Hepatic stellate cell (primary cell): ENCODE measurements at places on chromosomes 13 and 19.
A peak's percentile ranks its signal among the peaks of the same experiment; 100 is the strongest.

GRCh38 chr19:30069535-30070197 lies 127.6 kb downstream of the URI1 start:
- no peak for DNase-seq

- peak; percentile 99 for DNase-seq
Measured at GRCh38 chr19:4713384-4713951, 10.2 kb downstream of the DPP9 start.

DNA sequence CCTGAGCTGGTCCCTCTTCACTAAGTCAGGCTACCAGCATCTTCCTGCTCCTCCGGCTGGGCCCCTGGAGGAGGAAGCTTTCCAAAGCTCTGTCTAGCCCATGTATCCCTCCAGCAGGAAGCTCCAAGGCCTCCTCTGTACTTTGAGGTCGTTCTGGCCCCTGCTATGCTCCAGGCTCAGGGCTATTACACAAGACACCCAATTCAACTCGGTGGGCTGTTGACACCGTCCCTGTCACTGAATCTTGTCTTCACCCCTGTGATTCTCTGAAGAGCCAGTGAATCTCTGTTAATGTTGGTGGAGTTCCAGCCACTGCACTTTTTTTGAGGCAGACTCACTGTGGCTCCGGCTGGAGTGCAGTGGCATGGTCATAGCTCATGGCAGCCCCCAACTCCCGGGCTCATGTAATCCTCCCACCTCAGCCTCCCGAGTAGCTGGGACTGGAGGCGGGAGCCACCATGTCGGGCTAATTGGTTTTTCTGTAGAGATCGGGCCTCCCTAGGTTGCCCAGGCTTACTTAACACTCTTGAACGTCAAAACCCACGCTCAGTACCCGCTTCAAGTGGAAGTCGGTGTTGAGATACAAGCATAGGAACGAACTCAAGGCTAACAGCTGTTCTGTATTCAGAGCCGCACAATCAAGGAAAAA lies 512 bp upstream of the REX1BD start:
- no peak for DNase-seq

DNA sequence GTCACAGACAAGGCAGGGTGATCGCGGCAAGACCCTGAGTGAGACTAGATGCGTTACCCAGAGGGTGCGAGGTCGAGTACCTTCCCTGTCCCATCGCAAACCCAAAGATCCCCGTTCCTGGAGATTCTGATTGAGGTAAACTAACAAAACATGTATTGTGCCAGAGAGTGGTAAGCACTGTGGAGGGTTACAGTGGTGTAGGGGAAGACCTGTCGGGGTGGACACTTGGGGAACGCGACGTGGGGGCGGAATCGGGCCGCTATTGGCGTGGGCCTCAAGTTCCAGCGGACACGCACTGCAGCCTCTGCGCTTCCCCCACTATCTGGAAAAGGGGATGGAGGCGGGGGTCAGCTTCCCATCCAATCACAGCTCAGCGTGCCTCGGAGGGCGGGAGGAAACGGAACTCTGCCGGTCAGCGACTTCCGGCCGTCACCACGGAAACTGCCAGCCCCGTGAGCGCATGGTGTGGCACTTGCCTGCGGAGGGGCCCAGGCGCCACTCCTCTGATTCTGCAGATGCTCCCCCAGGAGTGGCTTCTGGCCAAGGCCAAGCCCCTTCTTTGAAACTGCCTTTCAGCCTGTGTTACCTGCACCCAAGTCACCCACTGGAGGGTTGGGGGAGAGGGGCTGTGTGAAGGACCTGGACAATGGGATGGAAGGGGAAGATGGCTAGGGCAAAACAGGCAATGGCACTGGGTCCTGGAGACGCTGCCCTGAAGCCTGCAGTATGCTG lies 1.0 kb upstream of the UBE2M start:
- peak; percentile 99 for DNase-seq
